ENCODE measurements at places on chromosomes 7 and 10. TPM values are rescaled to one million over a fixed set of nuclear protein-coding genes. Genes with fewer than 3 reads are reported as not detected.

DNA sequence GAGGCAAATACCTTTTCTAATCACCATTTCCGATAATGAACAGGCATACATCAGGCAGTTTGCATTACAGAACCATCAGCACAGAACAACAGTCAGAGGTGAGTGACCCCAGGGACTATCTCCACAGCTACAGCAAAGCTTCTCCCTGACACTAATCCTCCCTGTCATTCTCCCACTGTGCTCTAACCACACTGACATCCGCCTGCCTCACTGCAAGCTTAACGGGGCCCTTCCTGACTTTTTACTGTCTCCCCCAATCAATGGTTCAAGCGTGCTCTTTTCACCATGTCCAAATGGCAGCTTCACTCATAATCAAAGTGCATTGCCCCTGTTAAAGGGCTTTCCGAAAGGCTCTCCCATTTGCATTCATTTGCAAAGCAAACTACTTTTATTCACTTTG lies 196.3 kb downstream of the DNAJC1 start:
- DNase-seq, result no peak

The MSANTD7 gene
- 6.1 TPM for total RNA-seq

DNA sequence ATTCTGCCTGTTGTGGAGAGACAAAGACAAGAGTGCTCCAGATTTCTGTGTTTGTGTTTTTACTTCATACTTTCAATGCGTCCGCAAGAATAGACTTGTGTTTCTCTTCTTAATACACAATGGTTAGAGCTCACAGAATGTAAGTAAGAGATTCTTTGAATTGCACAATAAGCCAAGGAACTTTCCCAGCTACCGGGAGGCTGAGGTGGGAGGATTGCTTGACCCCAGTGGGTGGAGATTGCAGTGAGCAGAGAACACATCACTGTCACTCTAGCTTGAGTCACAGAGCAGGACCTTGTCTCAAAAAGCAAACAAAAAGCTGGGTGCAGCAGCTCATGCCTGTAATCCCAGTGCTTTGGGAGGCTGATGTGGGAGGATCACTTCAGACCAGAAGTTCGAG lies 250.7 kb upstream of the MYO3A start:
- no peak for DNase-seq

The EPO gene
- not detected for total RNA-seq

DNA sequence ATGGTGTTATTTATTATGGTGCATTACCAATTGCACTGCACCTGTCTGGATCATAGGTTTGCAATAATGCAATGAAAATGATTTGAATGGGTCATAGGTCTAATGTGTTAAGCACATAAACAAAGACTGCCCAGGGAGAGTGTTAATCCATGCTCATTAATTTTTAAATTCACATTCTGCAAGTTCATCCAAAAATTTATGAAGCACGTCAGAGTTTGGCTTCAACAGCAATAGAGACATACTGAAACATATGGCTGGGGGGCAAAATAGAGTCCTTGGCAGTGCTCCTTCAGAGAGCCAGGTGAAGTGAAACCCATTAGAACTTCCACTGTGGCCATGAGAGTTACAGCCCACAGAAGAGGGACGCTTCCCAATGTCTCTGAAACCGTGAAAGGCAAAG lies 441.1 kb downstream of the POM121L12 start:
- DNase-seq, result no peak
